ENCODE measurements at places on chromosomes 2 and 18.

DNA sequence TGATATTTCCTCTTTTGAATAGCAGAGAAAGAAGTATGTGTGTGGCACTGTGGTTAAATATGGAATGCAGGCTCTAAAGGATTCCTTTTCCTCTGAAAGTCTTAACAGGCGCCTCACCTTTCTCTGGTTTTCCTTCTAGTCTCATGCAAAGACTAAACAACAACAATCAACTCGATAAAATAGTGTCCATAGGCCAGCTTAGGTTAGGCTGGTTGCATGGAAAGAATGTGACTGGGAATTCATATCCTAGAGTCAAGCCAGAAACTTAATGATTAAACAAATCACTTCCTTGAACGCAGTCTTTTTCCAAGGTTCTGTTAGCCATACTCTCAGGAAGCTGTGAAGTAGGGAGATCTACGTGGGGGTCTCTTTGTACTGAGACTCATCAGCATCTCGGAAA is 800.8 kb upstream of the ID2 start:
- no peak for DNase-seq

DNA sequence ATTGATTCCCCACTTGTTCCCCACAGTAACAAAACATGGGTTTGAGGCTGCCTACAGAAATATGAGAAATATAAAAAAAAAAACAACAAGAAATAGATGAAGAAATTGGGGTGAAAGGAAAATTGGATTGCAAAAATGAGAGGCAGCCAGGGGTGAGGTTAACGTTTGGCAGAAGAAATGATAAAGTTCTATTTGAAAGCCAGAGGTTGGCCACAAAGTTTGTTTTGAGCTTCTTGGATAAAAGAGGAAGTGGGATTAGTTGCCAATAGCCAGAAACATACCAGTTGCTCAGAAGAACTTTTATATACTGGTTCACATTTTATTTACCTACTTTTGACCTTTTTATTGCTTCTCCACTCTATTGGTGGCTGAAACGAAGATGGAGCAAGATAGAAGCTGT is 67.5 kb downstream of the FASTKD2 start:
- DNase-seq, result no peak

DNA sequence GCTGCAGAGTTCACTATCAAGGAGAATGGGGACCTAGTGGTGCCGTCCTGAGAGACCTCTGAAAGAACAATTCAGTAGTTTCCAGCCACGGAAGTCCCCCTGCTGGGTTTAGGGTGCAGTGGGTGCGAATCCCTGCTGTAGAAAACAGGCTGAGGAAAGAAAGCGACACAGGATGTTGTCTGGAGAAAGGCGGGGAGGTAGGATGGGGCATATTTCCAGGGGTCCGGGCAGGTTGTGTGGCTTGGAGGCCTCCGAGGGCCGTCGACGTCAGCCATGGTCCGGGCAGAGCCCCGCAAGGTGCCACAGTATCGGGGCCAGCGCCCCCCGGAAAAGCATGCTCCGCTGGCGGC is 807 bp upstream of the CREB1 start:
- DNase-seq, result no peak

DNA sequence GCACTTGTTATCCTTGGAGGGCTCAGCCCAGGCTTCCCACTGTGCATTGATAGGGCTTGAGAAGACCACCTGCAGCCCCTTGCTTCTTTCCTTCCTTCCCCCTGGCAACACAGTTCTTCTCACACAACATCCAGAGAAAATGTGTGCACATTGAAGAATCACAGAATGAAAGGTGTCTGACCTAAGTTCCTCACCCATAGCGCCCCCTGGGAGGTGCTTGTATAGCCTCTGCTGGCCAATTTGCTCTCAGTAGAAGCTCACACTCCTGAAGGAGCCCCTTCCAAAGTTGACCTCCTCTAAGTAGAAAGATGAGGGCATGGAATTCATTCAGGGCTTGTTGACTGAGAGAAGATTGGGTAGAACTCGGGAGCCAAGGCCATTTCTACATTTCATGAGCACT is 758.4 kb upstream of the KLHL29 start:
- no peak for DNase-seq

DNA sequence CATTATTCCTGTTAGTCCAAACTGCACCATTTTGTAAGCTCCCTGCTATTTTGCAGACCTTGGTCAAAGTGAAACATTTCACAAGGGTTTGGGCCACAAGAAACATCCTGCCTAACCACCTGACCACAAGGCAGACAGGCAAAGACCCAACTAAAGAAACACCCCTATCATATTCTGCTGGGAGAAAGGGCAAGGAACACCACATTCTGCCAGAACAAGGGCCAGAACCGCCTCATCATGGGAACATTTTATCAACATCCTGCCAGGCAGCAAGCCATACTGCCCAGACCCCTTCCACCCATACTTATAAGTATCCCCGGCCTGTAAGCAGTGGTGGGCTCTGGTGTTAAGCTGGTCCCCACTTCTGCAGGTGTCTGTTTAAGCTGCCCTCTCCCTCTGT is 12.0 kb upstream of the RAB31 start:
- no peak for DNase-seq

Measured in liver (tissue), 10 donors.